ENCODE measurements at places on chromosomes 6 and 20.
A peak's percentile ranks its signal among the peaks of the same experiment; 100 is the strongest.

GRCh38 chr6:111687652-111688051 lies 82.0 kb upstream of the TRAF3IP2 start:
- no peak for DNase-seq

DNA sequence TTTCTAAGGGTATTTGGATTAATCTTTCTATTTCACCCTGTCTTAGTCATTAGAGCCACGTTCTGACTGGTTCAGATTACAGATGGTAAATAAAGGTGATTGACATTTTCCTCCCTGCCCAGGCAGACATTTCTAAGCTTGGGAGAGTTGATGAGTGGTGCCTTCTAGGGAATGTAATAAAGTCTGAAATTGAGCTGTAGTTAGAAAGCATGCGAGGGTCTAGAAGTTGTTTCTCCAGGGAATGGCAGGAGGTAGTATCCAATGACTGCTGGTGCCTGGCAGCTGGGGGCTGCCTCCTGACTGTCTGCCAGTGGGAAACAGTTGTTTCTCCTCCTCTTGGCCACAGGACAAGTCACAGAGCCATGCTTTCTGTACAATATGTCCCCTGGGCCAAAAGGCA lies 14.6 kb downstream of the EDN3 start:
- no peak for DNase-seq

DNA sequence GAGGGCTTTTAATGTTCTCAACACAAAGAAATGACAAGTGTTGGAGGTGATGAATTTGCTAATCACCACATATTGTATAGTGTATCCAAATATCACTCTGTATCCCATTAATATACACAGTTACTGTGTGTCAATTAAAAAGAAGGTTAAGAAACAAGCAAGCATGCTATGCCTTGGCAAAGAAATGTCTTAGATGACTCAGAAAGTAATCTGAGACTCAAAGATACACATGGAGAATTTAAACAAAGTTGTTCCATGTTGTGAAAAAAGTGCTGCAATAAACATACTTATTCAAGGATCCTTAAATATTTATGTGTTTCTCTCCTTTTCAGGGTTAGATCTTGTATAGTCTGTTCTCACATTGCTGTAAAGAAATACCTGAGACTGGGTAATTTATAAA lies 300.9 kb downstream of the DHX35 start:
- DNase-seq: no peak

DNA sequence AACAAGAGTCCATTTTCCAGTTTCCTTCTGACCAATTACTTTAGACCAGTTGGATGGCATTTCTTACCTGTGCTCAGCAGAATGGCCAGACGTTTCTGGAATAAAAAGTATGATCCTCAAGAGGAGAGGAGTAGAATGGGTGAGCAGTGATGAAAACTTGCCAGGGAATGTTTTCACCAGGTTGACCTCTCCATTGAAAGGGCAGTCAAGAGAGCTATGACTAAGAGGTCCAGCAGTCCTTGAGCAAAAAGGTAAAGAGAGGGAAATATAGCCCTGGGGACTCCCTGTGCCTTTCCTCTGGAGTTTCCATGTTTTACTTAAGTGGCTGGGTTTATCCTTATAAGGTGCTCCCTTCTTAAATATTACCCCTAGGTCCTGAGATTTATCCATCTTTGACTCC lies 210.9 kb downstream of the TBX18 start:
- no peak for DNase-seq

DNA sequence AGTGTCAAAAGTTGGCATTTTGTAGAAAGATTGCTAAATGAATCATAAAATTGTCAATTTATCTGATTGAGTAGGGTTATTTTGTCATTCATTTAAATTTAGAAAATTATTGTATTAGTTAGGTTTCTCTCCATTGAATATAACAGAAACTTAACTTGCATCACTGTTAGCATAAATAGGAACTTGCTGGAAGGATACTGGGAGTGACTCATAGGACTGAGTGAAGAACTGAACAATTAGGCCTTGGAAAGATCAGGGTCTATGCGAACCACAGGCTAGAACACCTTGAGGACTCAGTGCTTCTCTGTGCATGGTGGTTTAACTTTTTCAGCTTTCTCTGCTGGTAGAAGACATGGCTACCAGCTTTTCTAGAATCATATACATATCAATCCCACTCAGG lies 67.7 kb upstream of the IFNGR1 start:
- no peak for DNase-seq

GRCh38 chr6:107618672-107619071 lies 128.8 kb downstream of the SOBP start:
- peak; percentile 13 for DNase-seq
